Hindlimb muscle (tissue), 1 donor: ENCODE measurements at places on chromosomes 7 and 10.

DNA sequence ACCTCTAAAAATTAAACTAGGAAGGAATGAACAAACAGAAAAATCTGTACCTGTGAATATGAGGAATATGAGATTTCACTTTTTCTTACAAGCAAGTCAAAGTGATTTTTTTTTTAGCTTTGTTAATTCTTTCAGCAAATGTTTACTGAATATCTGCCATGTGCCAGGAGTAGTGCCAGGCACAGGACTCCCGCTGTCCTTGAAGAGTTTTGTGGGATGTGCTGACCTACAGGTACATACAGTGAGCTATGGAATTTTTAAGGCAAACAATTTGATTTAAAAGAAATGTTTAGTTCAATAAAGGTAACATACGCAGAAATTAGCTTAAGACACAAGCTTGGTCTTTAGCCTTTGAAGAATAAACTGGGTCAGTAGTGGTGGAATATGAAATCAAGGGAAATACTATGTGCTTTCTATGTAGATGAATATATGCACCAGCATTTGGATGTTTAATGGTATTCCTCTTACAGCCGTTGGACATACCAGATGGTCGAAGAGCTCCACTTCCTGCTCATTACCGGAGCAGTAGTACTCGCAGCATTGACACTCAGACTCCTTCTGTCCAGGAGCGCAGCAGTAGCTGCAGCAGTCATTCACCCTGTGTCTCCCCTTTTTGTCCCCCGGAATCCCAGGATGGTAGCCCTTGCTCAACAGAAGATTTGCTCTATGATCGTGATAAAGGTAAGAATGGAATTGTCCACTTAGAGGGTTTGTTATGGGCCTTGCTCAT, 102.0 kb downstream of the GLCCI1 start:
- DNase-seq: no peak

DNA sequence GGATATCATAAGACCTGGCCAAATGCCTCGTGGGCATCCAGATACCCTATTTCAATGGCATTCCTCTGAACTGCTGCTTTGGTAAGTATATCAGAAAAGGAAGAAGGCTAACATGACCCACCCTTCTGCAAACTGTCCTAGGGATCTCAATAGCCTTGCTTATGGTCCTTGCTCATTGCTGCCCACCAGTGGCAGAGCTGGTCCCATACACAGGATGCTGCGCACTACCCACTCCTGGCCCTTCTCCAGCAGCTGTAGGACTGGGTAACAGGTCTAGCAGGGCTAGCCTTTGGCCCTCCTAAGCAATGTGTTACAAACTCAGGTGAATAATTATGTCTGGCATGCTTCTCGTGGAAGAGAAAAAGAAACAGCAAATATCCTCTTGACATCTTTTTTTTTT, 72.5 kb downstream of the C10orf90 start:
- DNase-seq: no peak

DNA sequence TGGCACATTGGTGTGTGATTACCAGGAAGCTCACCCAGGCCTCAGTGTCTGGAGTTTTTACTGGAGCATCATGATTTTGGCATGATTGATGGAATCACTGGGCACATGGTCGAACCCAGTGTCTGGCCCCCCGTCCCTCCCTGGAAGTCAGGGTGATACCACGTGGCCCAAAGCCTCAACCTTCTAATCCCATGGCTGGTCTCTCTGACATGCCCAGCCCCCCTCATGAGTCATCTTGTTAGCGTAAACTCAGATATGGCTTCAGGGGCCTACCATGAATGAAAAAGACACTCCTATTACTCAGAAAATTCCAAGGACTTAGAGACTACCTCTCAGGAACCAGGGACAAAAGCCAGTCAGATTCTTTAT, 109.3 kb downstream of the GRK5 start:
- no peak for DNase-seq

GRCh38 chr7:99457650-99458493, 8.1 kb downstream of the ATP5MF start:
- DNase-seq: no peak

GRCh38 chr10:71735709-71736569, 16.4 kb upstream of the C10orf105 start:
- no peak for DNase-seq

- no peak for DNase-seq
These were observed 67.4 kb upstream of the PDCD4 start for GRCh38 chr10:110804376-110804775.

- no peak for DNase-seq
These were observed 40.0 kb downstream of the ZCCHC24 start for GRCh38 chr10:79405221-79405994.

- no peak for DNase-seq
These were observed 62.4 kb downstream of the COPG2 start for GRCh38 chr7:130606161-130606560.

- no peak for DNase-seq
These were observed 148.4 kb upstream of the KLF14 start for GRCh38 chr7:130882396-130882795.

DNA sequence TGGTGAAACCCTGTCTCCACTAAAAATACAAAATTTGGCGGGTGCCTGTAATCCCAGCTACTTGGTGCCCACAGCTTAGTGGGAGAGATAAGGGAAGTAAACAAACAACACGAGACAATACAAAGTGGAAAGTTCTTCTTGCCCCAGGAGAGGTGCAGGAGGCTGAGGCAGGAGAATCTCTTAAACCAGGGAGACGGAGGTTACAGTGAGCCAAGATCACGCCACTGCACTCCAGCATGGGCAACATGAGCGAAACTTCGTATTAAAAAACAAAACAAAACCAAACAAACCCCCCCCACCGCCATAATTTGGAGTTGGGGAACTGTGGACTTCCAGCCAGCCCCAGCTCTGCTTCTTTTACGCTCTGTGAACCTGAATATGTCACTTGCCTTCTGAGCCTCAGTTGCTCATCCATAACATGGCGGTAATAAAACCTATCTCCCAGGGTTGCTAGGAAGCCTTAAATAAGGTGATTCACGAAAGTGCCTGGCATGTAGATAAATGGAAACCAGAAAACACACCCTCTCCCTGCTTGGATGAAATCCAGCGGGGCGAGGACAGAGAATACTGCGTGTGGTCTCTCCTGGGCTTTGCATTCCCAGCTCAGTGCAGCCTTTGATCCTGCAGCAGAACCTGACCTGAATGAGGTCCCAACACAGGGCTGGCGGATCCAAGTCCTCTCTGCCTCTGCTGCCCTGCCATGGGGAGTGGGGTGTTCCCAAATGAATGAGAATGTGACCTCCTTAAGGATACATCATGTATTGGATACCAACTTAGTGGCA, 10.2 kb downstream of the MLXIPL start:
- DNase-seq: no peak

DNA sequence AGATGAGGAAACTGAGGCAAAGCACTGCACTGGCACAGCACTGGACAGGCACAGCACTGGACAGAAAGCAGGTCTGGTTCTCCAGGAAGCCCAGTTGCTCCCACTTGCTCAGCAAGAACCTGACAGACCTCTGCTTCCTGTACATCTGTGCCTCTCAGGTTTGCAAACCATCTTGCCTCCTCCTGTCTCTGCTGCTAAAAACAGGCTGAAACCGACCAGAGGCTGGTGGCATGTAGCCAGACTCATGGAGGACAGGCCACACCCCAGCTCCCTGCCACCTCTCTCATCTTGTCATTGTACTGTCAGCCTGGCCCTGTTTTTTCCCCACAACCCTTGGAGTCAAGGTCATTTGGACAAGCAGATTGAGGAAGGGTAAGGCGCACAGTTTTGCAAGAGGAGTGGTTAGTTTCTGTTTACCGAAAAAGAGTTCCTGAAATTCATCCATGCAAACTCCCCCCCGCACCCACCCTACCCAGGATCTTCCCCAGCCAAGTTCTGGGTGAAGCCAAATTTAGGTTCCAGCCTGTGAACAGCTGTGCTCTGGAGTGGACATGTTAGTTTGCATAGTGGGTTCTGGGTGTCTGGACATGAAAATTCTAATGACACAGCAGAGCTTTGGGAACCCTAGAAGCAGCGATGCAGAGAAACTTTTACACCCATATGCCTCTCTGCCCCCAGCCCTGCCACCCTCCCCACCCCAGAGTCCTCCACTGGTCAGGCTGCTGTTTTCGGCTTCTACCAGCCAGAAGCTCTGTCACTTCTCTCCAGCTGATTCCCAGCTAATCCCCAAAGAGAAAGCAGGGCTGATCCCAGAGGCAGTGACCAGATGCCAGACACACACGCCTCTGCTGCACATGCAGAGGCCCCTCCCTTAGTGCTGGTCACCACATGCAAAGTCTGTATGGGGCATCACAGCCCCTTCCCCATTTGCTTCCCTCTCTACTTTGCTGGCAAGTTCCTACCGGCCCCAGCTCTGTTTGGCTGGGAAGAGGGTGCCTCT, 8.5 kb upstream of the C10orf105 start:
- peak; percentile 73 for DNase-seq

GRCh38 chr7:83468251-83468739, 180.6 kb downstream of the SEMA3E start:
- DNase-seq: peak; percentile 21

GRCh38 chr10:113540845-113541548, 11.9 kb upstream of the HABP2 start:
- DNase-seq: no peak

- no peak for DNase-seq
These were observed 41.1 kb downstream of the KMT2E start for GRCh38 chr7:105055084-105055483.

GRCh38 chr10:49362596-49363260, 33.2 kb downstream of the DRGX start:
- no peak for DNase-seq

- DNase-seq: no peak
These were observed 19.4 kb downstream of the GSTO2 start for GRCh38 chr10:104288355-104288754.

- no peak for DNase-seq
These were observed 82.7 kb upstream of the PFKP start for GRCh38 chr10:2984682-2985081.

DNA sequence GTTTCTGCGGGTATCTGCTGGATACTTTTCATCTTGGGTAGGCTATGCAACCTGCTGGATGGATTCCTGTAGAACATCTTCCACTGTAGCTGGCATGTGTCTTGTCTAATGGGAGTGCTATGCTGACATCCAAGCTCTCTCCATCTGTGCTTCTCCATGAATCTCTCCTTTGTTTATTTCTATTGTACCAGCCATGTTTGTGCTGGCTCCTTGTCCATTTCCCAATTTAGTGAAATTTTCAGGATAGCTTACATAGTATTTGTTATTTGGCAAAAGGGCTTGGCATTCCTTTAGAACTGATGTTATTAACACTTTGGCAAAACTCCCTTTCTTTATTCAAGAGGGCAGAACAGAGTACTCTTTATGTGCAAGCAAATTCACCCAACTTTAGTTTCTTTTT, 198.0 kb downstream of the CSTF2T start:
- peak; percentile 21 for DNase-seq

GRCh38 chr10:89643431-89643811, 1.6 kb downstream of the PANK1 start:
- DNase-seq: no peak

- DNase-seq: no peak
These were observed 142.9 kb upstream of the ITGB1 start for GRCh38 chr10:33100781-33101391.

DNA sequence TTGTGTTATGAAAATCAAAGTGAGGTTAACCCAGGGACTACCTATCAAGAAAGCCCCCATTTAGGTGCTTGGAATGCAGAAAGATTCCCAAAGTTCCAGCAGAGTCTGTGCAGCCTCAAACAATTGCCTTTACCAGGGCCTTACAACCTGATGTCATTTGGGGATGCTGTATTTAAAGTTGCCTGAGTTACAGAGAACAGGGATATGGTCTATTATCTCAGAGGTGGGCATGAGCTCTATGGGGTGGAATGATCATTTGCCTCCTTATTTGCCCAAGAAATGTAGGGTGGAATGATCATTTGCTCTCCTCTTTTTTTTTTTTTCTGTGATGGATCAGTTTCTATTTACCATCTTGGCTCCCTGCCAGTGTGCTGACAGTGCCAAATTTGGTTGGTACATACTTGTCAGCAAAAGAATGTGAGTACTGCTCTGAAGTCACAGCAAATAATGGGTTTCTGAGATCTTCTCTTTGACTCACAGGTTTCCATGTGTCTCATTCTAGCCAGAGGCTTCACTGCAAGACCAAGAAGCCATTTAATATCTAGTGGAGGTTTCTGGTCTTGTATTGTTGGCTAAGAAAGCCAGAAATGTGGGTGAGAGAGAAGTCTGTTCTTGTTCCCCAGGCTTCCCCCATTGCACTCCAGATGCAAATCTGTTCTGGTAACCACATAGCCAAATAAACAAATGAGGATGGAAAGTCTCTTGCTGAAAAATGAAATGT, 45.5 kb upstream of the ZNRF2 start:
- DNase-seq: no peak

DNA sequence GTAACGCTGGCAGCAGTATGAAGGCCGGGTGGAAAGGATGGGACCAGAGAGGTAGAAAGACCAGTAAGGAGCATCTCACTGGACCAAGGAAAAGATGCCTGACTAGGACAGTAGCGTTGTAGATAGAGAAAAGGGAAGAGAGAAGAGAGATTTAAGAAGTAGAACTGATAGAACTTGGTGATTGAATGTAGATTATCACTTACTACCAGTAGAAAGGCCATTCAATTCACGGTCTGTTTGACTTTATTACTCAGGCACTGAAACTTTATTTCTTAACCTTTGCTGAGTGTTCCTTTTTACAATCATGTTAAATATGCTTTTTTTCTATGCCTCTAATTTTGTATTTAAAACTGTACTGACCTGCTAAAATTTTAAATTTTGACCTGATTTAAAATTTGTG, 12.2 kb downstream of the MCU start:
- DNase-seq: no peak

DNA sequence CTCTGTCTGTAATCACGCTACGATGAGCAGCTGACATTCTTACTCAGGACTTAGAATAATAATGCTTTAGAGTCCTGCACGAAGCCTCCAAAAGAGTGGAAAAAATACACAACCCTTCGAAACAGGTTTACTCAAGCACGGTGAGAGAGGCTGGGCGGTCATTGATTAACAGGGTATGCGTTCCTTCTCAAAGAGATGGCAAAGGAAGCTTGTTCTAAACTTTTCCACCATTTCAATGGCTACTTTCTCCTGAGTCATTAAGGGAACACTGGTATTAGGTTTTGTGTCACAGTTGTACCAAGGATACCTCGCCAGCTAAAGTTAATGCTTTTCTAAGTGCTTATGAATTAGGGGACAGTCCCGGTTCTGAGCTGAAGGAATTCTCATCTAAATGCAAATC, 141.9 kb upstream of the RHEB start:
- DNase-seq: no peak

GRCh38 chr10:72170733-72171132, 45.1 kb upstream of the ANAPC16 start:
- DNase-seq: no peak

DNA sequence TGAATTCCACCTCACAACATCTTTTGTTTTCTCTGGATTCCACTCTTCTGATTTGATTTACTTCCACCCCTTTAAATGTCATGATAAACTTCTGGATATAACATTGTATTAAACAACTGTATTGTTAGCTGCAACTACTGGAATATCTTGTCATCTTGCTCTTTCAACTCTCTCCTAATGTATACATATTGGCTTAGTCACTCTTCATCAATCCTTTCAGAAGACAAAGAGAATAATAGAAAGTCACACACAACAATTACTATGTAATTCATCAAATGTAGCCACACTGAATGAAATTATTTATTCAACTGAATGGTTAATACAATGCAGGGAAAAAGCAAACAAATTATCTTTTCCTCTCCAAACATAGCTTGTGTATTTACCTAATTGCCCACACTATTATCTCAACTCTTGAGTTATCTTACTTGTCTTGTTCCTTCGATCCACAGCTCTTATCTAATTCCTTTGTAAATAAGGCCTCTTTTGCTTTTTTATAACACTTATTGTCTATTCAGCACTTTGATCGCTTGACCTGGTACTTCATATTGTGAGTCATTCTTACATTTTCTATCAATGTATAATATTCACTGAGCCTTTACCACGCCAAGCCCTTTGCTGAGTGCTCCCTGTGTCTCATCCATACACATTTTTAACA, 16.7 kb downstream of the SEMA3A start:
- DNase-seq: no peak
